ENCODE measurements at places on chromosomes 5 and 9.

DNA sequence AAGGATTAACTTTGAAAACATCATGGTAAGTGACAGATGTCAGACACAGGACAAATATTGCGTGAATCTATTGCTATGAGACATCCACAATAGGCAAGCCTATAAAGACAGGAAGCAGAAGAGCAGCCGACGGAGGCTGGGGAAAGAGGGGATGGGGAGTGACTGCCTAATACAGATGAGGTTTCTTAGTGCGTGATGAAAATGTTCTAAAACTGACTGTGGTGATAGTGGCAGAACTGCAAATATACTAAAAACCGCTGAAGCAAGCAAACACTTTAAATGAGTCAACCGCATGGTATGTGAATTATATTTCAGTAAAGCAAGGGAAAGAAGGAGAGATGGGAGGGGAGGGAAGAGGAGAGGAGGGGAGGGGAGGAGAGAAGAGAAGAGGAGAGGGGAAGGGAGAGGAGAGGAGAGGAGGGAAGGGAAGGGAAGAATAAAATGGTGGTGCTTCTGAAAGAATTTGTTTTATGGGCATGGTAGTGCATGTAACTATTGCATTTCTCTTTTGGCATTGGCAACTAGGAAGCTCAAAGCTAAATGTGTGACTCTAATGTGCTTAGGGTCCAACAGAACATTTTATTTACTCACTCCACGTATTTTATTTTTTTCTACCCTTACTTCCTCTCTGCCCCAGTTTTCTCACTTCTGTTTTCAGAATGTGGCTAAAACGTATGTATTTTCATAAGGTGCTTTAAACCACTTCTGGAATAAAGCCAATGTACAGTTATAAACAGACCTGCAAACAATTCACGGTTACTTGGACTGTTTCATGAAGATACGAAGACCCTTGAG lies 21.3 kb downstream of the AKNA start:
- peak; percentile 65 for DNase-seq

- no peak for DNase-seq
These were observed 158.6 kb upstream of the DMRT1 start for GRCh38 chr9:682633-683508.

DNA sequence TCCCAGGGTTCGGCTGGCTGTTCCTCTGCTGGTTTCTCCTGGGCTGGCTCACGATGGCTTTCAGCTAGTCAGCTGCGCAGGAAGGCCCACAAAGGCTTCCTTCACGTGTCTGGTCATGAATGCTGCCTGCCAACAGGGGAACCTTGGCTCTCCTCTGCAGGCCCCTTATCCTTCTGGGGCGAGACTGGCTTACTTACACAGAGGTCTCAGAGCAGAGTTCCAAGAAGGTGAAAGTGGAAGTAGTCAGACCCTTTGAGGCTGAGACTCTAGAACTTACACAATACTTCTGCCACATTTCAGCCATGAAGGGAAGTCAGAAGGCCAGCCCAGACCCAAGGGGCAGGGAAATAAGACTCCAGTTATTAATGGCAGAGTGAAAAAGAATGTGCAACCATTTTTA lies 99.5 kb downstream of the LHFPL2 start:
- DNase-seq, result no peak

DNA sequence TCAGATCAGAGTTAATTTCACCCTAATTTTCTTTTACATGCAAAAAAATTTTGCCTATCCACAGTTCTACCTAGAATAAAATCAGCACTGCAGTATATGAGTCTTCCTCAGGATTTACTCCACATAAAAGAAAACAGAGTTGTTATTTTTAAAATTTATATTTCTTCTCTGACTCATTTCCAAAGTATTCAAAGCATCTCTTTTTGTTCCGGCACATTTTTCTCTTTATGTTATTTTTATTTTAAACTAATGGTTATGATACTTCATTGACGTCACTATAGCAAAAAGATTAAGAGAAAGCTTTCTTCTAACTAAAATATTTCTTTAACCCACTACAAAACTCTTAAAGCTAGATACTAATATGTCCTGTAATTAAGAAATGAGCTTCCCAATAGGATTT lies 590.4 kb downstream of the PRELID2 start:
- no peak for DNase-seq

- no peak for DNase-seq
These were observed 302.9 kb downstream of the CEMIP2 start for GRCh38 chr9:71465392-71465791.

DNA sequence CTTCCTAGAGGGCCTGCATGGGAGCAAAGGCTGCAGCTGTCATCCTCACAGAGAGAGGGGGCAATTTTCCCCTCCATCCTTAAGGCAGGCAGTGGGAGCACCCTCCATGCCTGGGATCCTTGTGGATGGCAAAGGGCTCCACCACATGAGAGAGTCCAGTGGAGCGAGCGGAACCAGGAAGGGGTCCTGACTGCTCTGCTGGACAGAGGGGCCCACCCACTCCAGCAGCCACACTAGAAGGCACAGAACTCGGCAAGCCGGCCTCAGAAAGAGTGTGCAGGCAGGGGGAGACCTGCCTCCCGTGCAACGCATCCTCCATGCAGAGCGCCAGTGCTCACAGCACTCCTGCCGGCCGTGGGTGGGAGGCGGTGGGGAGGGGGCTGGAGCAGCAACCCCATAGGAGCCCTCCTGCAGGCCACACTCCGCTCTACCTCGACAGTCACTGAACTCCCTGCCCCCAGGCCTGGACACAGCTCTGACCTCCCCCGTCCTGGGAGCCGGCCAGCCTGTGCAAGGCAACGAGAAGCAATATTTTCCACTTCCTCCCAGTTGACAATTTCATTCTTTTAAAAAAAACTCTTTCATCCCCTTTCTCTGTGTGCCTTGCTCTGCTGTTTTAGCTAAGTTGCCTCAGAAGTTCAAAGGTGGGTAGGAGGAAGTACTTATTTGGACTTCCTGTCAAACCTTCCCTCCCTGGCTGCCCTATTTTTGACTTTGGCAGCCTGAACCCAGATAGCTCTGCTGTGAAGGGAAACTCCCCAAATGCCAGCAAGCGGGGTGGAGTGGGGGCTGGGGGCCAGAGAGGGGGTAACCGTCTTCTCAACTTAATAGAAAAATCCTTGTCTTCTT lies 5.3 kb upstream of the LCP2 start:
- DNase-seq, result peak; percentile 87

GRCh38 chr5:69042500-69042899 lies 51.3 kb upstream of the SLC30A5 start:
- no peak for DNase-seq

- DNase-seq, result no peak
These were observed 49.2 kb downstream of the PLEKHG4B start for GRCh38 chr5:141211-141610.

- no peak for DNase-seq
These were observed 57.2 kb upstream of the RNF130 start for GRCh38 chr5:180128671-180129261.

DNA sequence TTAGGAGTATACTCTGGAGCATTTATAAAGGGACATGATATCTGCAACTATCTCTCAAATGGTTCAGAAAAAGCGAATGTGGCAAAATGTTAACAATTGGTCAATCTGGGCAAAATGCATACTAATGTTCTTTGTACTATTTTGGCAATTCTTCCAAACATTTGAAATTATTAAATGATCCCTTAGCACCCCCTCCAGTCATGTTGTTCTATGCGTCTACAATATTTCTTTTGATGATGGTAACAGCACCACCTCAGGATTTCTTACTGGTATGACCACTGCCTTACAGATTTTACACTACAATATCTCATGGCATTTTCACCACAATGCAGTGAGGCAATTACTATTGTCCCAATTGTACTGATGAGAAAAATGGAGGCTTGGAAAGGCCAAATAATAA lies 52.9 kb upstream of the TRIO start:
- DNase-seq, result no peak

DNA sequence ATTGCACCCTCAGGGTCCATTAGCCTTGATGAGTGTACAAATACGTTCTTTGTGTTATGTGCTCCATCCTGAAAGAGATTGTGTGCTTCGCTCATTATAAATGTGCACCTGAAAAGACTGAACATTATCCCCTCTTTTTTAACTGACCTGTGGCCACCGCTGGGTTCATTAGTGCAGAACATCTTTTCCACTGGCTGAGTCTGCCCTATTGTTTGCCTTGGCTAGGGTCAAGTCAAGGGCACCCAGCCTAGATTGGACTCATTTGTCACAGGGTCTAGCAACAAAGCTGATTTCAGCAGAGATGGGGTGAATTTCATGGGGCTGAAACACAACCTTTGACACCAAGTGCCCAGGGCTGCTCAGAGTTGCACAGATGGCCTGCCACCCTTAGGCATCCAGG lies 764.1 kb upstream of the ARRDC3 start:
- DNase-seq, result no peak

GRCh38 chr5:56409331-56410190 lies 176.4 kb upstream of the ANKRD55 start:
- no peak for DNase-seq

- DNase-seq, result no peak
These were observed 11.4 kb upstream of the RGS3 start for GRCh38 chr9:113452113-113452605.

- no peak for DNase-seq
These were observed 4.4 kb downstream of the NEURL1B start for GRCh38 chr5:172645271-172646055.

- DNase-seq, result no peak
These were observed 41.6 kb upstream of the PDE8B start for GRCh38 chr5:77168879-77169244.

DNA sequence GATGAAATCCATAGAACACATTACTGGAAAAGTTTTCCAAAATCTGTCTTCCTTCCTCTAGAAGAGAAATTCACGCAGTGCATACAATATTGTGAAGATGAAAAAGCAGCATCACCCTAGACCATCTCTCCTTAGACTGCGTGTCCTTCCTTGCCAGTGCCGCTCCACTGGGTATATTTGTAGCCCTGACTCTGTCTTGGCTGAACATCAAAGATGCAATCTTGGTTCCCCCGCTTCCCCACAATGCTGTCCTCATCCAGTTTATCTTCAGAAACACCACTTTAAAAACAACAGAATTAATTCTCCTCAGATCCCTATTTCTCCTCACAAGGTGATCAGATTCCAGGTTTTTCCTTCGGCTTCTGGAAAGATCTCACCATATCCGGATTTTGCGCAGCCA lies 53.9 kb downstream of the ROR2 start:
- DNase-seq, result no peak

DNA sequence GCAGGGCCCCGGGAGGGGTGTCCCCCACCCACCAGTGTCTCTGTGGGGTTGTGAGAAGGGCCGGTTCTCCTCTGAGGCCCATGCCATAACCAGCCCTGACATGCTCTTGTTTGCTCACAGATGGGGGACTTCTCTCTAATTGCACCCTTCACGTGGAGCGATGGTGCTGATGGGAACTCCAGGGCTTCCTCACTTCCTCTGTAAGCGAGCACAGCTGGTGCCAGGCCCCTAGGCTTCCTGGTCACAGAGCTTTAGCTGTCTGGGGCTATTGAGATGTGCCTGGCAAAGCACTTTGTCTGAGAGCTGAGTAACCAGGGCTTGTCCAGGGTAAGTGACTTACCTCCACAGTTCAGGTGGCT lies 36.4 kb downstream of the PHF2 start:
- DNase-seq, result no peak

DNA sequence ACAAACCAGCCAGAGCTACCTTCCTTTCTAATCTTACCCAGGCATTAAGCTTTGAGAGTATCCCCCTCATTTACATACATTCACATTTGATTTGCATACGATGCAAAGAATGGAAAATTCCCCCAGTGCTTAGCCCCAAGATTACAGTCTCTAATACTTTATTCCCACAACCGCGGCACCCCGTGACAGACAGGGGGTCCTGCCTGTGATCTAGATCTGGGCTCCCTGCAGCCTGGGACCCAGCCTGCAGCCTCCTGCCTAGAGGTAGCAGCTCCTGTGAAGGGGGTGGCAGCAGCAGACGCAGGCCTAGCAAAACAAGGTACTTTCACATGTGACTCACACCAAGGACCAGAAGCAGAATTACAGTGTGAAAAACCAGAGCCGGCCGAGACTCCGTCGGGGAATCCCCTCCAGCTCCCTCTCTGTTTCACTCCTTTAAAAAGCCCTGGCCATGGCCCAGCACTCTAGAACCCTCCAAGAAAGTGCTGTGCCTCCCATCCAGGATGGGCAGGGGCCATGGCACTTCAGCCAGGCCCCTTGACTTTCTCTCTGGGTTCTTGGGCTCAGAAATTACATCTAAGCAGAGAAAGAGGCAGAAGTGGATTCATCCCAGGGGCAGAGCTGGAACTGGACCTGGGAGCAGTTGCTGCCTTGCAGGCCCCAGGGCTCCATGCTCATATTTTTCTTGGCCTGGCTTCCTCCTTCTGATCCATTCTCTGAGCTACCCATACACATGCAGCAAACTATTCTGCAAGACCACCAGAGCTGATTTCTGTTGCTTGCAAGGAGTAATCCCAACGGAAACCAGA lies 14.0 kb upstream of the TCF7 start:
- DNase-seq, result peak; percentile 92

Measured in activated effector memory CD4-positive, alpha-beta T cell treated with anti-CD3 and anti-CD28 coated beads, Interleukin-2, amount 50 U/mL, for 16 hours (primary cell).